ENCODE measurements at places on chromosomes 2 and 18.
A peak's percentile ranks its signal among the peaks of the same experiment; 100 is the strongest.

GRCh38 chr18:55510809-55511208, 77.2 kb downstream of the TCF4 start:
- H3K4me3 ChIP-seq = no peak overlapping the region
- H3K4me1 ChIP-seq = peaks cover 88% of the 10 kb centered on the region
- H3K27me3 ChIP-seq = no peaks in the 10 kb centered on the region
- H3K36me3 ChIP-seq = no peaks in the 10 kb centered on the region
- DNase-seq = no peak

DNA sequence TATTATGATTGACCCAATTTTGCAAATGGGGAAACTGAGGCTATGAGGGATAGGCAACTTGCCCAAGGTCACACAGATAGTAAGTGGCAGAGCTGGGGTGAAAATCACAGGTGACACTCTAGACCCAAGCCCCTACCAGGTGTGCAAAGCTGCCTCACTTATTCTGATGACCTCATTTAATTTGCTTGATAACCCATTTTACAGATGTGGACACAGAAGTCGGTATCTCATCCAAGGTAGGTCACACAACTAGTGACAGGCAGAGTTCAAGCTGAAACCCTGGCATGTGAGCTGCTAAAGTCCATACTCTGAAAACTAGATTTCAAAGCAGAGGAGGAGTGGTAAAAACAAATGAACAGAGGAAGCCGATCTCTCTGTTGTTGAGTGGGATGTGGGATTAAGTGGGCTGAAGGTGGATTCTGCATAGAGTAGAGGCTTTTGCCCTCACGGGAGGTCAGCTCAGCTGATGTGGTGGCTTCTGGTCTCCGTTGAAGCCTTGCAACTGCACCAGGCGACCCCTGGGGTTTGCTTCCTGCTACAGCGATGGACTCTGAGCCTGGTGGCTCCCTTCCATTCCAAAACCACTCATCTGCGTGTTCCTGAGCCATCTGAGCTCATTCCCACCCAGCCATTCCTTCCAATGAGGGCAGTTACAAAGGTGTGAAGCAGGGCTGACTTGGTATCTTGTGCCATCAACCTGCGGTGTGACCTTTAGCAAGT, 164.3 kb upstream of the FHL2 start:
- no peak overlapping the region for H3K4me3 ChIP-seq
- H3K4me1 ChIP-seq = no peaks in the 10 kb centered on the region
- H3K27ac ChIP-seq = no peak overlapping the region
- H3K27me3 ChIP-seq = no peaks in the 10 kb centered on the region

DNA sequence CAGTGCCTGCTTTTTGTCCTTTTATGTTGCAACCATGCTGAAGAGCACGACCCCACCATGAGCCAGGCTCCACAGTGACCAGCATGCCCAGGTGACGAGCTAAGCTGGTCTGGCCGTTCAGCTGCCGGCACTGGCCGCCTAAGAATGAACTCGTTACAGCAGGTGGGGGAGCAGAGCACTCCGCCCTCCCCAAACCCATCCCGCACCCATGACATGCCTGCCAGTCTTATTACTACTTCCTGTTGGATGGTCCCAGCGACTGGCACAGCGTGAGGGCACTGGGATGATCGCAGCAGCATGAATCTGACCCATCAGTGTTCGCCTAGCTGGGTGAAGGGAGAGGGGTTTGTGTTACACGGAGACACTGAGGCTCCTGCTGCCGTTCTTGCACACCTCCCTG, 11.5 kb downstream of the DIPK1C start:
- no peaks in the 10 kb centered on the region for H3K36me3 ChIP-seq
- no peak for DNase-seq
- no peak overlapping the region for H3K27ac ChIP-seq
- no peak overlapping the region for H3K4me3 ChIP-seq

DNA sequence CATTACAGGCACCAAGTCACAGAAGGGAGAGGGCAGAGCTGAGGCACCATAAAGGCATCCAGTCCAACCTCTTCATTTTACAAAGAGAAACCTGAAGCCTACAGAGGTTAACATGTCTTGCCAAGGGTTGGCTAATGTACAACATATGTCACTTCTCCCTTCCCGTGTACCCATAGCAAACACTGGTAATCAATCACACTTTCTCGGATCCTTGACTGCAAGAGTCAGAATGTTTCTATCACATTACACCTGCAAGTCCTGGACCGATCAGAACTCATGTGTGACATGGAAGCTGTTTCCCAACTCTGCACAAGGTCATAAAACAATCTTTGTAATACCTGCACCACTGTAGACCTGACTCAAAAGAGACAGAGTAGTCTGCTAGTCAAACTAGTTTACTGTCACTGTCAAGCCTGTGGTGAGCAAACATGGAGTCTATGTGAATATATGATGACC, 6.0 kb downstream of the ANKRD44 start:
- H3K36me3 ChIP-seq = peaks cover 31% of the 10 kb centered on the region
- H3K27me3 ChIP-seq = no peaks in the 10 kb centered on the region
- H3K27ac ChIP-seq = peak overlapping the region; percentile 92
- peaks cover 73% of the 10 kb centered on the region for H3K4me1 ChIP-seq
- H3K4me3 ChIP-seq = no peak overlapping the region

- peaks cover 79% of the 10 kb centered on the region for H3K4me1 ChIP-seq
- peak overlapping the region; percentile 28 for H3K27ac ChIP-seq
Measured at GRCh38 chr2:168039881-168040280, 207.5 kb downstream of the STK39 start.

DNA sequence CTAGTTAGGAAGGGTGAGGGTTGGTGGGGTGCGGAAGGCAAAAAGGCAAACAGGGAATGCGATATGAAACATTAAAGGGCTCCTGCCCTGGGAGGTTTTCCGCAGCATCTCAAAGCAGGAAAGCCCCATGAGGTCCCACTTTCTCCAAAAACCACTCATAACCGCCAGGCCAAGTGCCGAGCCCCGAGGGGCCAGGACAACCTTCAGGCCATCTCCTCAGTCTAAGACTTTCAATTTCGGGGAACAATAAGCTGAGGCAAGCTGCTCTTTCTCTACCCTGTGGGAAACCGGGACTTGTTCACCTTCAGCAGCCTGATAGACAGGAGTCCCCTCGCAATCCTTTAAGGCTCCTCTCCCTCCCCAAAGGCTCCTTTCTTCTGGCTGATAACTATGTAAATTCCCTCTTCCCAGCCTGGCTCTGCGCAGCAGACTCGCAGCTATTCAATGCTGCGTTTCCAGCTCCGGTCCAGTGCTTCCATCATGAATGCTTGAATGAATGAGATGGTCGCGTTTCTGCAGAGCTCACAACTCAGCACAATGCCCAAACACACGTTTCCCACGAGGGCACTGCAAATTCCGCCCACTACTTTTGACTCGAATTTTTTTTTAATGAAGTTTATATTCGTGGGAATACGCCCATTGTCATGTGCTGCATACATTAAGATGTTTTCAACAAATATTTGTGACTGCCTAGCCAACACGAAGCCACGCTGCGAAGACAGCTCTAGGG, 1.4 kb downstream of the LAMA1 start:
- no peaks in the 10 kb centered on the region for H3K4me1 ChIP-seq
- no peak for DNase-seq
- H3K27ac ChIP-seq = no peak overlapping the region
- no peaks in the 10 kb centered on the region for H3K36me3 ChIP-seq

DNA sequence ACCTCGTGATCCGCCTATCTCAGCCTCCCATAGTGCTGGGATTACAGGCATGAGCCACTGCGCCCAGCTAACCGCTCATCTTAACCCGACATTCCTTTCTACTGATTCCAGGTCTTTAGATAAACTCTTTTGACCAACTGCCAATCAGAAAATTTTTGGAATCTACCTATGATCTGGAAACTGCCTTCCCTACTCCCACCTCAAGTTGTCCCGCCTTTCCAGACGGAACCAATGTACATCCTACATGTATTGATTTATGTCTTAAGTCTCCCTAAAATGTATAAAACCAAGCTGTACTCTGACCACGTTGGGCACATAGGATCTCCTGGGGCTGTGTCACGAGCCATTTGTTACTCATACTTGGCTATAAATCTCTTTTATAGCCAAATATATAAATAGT, 3.2 kb upstream of the NEU2 start:
- H3K4me3 ChIP-seq = no peak overlapping the region
- DNase-seq = no peak
- H3K27ac ChIP-seq = no peak overlapping the region
- no peaks in the 10 kb centered on the region for H3K36me3 ChIP-seq
- no peaks in the 10 kb centered on the region for H3K27me3 ChIP-seq

- H3K27ac ChIP-seq = no peak overlapping the region
- H3K4me3 ChIP-seq = no peak overlapping the region
- no peak for DNase-seq
- H3K27me3 ChIP-seq = no peaks in the 10 kb centered on the region
Measured at GRCh38 chr2:207459990-207460757, 69.6 kb upstream of the CREB1 start.

DNA sequence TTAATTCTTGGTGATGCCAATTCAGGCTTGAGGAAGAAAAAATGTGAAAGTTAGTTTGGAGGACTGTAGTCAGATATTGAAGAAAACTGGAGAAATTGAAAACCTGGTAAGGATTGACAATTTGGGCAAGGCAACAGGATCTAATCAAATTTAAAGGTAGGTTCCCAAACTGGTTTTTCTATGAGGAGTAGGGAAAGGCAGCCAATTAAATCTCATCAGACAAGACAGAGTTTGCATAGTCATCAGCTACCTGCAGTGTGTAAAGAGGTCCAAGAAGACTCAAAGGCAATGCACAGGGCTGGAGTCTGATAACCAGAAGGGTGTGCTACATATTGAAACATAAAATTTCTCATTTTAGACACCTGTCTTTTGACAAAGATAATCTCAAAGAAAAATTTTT, 16.0 kb upstream of the CAB39 start:
- no peak overlapping the region for H3K4me3 ChIP-seq
- no peak for DNase-seq
- no peaks in the 10 kb centered on the region for H3K36me3 ChIP-seq
- no peaks in the 10 kb centered on the region for H3K4me1 ChIP-seq
- no peak overlapping the region for H3K27ac ChIP-seq
- H3K27me3 ChIP-seq = no peaks in the 10 kb centered on the region

DNA sequence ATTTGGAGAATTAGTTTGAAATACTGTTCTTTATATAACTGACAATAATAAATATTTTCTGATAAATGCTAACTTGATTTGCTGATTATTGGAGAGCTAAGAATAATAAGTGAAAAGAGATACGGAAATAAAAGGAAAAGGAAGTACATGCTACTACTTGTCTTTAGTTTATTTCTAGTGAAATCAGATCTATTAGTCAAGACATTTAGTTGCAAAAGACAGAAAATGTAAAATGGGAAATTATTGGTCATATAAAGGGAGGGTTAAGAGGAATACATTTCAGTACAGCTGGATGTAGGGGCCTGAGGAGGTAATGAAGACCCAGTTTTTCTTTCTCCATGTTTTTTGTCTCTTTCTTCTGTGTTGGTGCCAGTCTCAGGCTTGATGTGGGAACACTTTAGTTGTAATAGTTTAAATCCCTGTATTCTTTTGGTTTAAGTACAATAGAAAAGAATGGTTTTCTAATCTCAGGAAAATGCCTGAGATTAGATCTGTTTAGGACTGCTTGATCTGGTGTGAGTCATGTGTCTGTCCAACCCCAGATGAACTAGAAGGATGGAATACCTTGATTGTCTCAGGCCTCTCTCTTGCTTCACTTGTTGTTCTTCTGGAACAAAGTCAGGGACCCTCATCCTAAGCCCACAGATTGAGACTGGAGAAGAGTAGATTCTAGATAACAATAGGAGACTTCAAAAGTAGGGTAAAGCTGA, 58.0 kb downstream of the PLCL1 start:
- no peaks in the 10 kb centered on the region for H3K36me3 ChIP-seq
- no peaks in the 10 kb centered on the region for H3K4me1 ChIP-seq
- H3K4me3 ChIP-seq = no peak overlapping the region
- H3K27me3 ChIP-seq = no peaks in the 10 kb centered on the region

DNA sequence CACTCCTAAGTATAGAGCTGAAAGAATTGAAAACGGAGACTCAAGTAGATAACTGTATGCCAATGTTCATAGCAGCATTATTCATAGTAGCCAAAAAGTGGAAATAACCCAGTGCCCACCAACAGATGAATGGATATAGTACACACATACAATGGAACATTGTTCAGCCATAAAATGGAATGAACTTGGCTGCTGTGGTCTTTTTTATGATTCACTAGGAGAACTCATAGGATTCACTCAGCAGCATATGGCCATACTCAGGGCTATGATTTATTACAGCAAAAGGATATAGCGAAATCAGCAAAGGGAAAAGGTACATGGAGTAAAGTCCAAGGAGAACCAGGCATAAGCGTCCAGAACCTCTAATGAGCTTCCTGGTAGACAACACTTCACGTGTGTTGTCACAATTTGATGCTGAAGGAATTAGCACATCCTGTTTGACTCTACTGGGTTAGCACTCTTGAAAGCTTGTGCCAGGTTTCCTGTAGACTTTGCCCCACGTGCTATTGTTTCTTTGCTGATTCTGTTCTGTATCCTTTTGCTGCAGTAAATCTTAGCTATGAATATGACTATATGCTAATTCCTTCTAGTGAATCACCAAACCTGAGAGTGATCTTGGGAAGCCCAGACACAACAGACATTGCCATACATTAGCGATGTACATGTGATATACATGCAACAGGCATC, 15.7 kb downstream of the SPC25 start:
- peaks cover 22% of the 10 kb centered on the region for H3K36me3 ChIP-seq
- no peaks in the 10 kb centered on the region for H3K27me3 ChIP-seq
- no peak overlapping the region for H3K4me3 ChIP-seq
- H3K4me1 ChIP-seq = peaks cover 14% of the 10 kb centered on the region
- DNase-seq = no peak
